ENCODE measurements at places on chromosomes 3 and 15.

GRCh38 chr3:134754768-134755559, 40.1 kb upstream of the EPHB1 start:
- no peak for DNase-seq

GRCh38 chr15:52558196-52558595, 10.6 kb downstream of the ARPP19 start:
- DNase-seq = no peak

DNA sequence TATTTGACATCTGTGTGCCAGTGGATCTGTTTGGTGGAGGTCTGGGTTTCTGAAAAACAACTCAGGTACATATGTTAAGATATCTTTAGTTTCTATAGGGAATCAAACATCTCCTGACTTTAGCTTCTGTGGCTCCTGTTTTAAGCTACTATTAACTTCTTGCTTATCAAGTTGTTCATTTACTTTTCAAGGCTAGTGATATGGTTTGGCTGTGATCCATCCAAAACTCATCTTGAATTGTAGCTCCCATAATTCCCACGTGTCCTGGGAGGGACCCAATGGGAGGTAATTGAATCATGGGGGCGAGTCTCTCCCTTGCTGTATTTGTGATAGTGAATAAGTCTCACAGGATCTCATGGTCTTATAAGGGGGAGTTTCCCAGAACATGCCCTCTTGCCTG, 41.4 kb downstream of the ZNF860 start:
- no peak for DNase-seq

- DNase-seq = no peak
These were observed 75.0 kb downstream of the CORO2B start for GRCh38 chr15:68653801-68654200.

- no peak for DNase-seq
These were observed 47.4 kb downstream of the TJP1 start for GRCh38 chr15:29774900-29775299.

- DNase-seq = no peak
These were observed 102.5 kb upstream of the FAM3D start for GRCh38 chr3:58769065-58769464.

DNA sequence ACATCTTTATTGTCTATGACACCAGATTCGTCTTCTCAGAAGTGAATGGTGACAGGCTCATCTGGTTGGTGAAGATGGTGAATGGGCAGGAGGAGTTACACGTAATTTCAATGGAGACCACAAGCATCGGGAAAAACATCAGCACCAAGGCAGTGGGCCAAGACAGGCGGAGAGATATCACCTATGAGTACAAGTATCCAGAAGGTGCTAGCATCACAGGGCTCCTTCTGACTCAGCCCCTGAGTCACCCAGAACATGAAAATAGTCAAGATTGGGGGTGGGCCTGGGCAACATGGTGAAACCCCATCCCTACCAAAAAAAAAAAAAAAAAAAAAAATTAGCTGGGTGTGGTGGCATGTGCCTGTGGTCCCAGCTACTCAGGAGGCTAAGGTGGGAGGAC, 32.6 kb downstream of the TGM4 start:
- DNase-seq = no peak

DNA sequence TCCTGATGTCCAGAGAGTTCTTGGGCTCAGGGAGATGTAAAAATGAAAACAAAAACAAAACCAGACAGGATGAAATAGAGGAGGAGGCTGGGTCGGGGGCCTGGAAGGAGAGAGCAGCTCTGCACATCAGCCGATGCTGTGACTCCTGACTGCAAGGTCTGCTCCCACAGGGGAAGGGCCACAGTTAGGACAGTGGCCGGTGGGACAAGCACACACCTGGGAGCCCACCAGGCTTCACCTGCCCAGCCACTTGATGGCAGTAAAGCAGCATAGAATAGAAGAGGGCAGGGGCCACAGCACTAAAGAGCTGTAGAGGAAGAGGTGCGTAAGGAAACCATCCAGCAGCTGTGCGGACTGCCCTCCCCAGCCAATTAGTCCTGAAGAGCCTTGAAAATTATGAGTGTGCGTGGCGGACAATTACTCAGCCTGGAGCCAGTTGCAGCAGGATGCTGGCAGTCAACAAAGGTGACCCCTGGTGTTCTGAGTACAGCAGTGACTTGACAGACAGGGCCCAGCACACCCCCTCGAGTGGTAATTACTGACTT, 29.8 kb downstream of the ALS2CL start:
- peak; percentile 56 for DNase-seq

GRCh38 chr3:73580343-73580742, 44.4 kb downstream of the PDZRN3 start:
- peak; percentile 30 for DNase-seq

DNA sequence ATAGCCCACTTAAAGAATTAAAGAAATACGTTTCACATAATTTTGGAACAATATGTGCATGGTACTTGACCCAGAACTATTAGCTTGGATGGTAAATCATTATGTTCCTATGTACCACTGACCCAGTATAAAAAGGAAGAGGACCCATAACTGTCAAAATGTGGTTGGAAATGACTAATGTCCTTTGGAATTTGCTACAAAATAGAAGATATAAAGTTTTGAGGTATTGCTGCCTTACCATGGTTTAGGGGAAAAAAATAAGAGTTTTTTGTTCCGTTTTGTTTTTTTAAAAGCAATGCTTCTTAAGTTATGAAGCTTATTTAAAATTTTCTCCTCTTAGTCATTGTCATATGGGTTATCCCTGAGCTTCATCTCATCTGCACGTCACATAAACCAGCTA, 15.8 kb upstream of the TFDP2 start:
- DNase-seq = no peak

DNA sequence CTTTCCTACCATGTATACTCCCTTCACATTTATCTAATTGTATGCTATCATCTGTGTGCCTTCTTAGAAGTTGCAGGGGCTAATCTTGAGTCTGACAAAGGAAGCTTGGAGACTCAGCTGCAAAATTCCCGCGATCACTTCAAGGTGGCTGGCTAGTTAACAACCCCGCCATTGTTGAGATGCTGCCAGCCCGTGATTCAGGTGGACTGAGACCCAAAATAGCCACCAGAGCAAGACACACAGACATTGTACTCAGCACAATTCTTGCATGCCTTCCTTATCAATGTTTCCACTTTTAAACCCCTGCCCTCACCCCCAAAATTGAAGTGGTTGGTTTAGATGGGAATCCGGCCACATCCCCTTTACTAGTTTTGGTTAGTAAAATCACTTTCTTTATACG, 225.8 kb upstream of the ZNF717 start:
- DNase-seq = no peak

GRCh38 chr3:8911781-8912180, 51.5 kb downstream of the RAD18 start:
- no peak for DNase-seq

DNA sequence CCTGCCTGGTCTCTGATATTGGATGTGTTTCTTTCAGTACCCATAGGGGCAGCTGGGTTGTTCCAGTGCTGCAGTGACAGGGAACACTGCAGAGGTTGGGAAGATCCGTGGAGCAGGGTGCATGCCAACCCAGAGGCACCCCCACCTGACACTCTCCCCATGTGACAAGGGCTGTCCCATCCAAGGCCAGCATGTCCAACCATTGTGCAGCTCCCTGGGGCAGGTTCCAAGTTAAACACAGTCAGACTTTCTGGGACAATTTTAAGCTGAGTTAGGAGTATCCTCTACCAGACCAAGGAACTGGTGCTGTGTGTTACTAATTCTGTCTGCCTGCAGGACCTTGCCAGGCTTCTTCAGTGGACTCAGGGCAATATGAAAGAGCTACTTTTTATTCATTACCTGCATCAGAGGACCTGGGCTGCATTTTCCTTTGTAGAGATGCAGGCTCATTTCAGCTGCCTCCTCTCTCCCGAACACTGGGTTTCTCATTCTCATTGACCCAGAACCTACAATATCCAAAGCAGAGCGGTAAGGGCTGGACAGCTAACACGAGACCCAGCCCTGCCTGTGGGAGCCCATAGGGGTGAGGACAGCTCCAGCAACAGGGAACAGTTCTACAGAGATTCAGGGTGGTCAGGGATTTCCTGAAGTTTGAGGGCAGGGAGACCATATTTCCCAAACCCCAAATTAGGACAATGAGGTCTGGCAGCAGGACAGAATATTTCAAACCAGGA, 72.7 kb downstream of the SPSB4 start:
- no peak for DNase-seq

DNA sequence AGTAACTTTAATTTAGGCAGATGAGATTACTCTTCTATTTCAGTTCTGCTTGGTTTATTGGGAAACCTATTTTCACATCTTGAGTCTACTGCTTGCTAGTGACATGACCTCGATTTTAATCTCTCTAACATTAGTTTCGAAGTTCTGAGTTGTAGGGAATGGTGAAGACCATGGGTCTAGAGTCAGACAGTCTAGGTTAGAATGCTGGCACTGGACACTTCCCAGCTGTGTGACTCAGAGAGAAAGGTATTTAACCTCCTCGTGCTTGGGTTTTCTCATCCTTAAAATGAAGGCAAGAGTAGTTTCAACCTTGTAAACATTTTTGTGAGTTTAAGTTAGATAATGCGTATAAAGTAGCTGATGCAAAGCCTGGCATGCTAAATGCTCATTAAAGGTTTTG, 422.1 kb downstream of the GRM7 start:
- no peak for DNase-seq

DNA sequence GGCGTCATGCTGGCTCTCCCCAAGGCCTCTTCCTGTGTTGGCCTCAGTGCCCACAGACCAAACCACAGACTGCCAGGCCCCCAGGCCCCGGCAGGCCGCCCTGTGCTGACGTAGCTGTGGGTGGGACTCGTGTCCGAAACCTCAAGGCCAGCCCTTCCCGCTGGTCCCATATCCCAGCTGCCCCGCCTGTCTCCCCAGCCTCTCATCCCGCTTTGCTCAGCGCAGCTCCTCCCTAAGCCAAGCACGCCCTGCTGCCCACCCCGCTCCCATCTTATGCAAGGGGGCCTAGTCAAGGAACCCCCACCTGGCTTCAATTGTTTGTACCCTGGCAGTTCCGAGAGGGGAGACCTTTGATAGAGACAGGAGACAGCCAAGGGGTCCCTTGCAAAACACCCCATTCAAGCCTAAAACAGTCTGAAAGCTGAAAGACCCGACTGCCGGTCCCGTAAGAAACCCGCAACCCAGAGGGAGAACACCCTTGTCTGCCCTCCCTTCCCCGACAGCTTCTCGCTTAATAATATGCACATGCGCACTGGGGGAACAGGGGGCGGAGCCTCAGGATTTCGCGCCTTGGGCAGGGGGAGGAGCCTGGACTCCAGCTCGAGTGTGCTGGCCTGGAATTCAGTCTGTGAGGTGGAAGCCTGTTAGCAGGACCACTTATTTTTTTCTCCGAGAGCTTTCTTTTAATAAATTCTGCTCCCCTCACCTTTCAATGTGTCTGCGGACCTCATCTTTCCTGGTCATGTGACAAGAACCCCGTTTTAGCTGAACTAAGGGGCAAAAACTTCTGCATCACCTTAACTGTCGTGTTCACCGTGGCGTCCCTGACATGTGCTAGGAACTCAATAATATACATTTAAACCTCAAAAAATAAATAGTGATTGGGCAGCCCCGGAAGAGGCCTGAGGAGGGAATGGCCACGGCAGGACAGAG, 17.2 kb downstream of the TNFAIP8L3 start:
- DNase-seq = no peak

- DNase-seq = no peak
These were observed 6.4 kb downstream of the STRA6 start for GRCh38 chr15:74196175-74196574.

GRCh38 chr15:25684521-25685431, 178.4 kb downstream of the ATP10A start:
- DNase-seq = no peak

DNA sequence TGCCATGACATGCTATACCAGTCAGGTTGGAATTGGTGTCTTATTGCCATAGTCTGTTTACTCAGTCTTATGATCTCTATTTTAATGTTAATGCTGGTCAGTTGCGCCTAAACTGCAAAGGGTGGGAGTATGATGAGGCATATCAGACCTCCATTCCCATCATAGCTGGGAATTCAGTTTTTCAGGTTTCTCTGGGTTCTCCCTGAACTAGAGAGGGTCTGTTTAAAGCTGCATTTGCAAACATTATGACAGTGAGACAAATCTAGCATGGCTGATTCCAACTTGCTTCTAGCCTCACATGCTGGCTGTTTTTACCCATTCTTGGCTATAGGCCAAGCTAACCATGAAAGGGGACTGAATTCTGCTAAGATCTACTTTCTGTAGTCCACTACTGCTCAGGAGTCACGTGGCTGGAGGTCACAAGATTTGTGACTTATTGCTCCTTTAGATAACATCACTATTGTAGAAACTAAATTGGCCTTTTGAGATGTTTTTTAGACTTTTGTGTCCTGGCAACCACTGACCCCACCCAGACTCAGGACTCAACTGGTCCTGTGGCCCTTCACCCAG, 96.5 kb downstream of the TGFBR2 start:
- DNase-seq = no peak

GRCh38 chr3:141680620-141681389, 57.3 kb upstream of the RNF7 start:
- DNase-seq = peak; percentile 14

DNA sequence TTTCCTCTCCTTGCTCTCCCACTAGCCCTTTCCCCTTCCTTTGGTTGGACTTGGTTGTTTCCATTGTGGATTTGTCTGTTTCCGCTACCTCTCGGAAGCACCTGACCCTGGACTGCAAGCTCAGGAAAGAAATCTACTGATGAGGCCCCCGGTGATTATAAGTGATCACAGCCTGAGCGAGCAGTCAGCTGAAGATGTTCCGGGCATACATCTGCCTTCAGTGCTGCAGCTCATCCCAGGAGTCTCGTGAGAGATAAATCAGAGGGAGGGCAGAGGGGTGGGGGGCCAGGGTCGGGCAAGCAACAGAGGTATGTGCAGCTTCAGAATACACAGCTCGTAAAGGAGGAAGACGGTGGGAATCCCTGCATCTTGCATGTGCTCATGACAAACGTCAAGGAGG, 102.1 kb downstream of the MRPL46 start:
- no peak for DNase-seq

- no peak for DNase-seq
These were observed 8.5 kb upstream of the PSMD6 start for GRCh38 chr3:64031540-64032508.

- DNase-seq = no peak
These were observed 424.4 kb downstream of the C3orf38 start for GRCh38 chr3:88574146-88574545.

DNA sequence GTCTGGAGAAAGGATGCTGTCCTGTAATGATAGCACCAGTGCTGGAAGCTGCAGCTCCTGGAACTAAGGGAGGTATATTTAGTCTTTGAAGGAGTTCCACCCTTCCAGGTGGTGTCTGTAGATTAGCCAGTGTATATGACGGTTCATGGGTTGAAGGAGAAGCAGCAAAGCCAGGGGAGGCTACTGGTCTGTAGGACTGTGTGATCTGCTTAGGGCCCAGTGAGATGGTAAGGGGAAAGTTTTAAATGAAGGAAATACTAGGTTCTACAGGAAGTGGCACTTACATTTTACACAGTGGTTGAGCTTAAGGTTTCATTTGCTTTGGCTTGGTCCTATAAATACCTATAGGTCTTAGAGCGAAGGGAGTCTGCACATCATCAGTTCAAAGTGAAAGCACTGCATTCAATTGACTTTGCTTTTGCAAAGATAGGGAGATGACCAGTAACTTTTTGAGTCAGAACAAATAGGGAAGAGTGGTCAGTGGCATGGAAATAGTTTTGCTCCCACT, 5.6 kb downstream of the SLC25A38 start:
- DNase-seq = no peak
